ENCODE measurements at places on chromosomes 12 and 14. TPM values are rescaled to one million over a fixed set of nuclear protein-coding genes. Genes with fewer than 3 reads are reported as not detected.

ZNF891 gene
- total RNA-seq = 0.63 TPM

SAMD15 gene
- total RNA-seq = 1.9 TPM

- DNase-seq = no peak
Observed at GRCh38 chr12:71266606-71267005, 108.8 kb upstream of the TSPAN8 start.

DNA sequence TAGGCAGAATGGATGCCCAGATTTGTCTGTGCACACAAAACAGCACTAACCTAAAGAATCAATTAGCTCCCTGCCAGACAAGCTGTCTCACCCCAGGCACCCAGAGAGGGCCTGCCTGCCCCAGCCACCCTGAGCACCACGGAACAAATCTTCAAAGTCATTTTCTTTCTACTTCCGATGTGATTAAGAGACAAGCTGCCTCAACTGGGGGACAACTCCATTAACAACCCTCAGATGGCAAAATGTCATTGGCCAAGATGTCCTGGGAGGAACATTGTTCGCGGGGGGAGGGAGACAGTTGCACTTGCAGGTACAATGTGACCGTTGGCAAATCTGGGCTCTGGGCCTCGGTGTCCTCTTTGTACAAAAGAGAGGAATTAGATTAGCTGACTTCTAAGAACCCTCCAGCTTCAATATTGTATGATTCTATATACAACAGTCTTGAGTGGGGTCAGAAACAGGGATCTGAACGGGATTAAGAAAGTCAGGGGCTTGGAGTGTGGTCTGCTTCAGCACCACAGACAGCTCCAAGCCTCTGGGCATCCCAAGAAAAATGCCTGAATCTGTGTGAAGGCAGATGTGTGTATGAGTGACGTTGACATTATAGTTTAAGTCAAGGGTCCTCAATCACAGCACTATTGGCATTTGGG, 42.8 kb upstream of the CMKLR1 start:
- no peak for DNase-seq

Data from kidney epithelial cell (primary cell).